ENCODE measurements at places on chromosomes 1 and 21.

DNA sequence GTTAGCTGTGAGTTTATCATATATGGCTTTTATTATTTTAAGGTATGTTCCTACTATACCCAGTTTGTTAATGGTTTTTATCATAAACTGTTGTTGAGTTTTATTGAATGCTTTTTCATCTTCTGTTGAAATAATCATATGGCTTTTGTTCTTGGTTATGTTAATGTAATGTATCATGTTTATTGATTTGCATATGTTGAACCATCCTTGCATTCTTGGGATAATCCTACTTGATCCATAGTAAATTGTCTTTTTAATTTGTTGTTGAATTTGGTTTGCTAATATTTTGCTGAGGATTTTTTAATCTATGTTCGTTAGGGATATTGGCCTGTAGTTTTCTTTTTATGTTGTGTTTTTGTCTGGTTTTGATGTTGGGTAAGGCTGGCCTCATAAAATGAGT, 185.6 kb downstream of the PAPPA2 start:
- no peak for DNase-seq

- DNase-seq = no peak
Observed at GRCh38 chr1:235297579-235297978, 30.4 kb downstream of the ARID4B start.

- no peak for DNase-seq
Observed at GRCh38 chr1:84174051-84174556, 30.0 kb downstream of the PRKACB start.

GRCh38 chr1:213585959-213586586, 401.7 kb upstream of the PROX1 start:
- DNase-seq = no peak

DNA sequence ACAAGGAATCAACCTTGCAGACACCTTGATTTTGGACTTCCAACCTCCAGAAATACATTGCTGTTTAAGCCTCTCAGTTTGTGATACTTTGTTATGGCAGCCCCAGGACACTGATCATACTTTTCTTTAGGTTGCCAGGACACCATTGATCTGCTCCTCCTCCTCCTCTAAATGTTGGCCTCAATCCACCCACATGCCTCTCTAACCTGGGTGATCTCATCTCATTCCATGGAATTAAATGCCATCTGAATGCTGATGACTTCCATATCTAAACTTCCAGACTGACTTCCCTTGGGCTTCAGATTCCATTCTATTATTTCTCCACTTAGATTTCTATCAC, 7.4 kb upstream of the PPP1R15B start:
- DNase-seq = no peak

DNA sequence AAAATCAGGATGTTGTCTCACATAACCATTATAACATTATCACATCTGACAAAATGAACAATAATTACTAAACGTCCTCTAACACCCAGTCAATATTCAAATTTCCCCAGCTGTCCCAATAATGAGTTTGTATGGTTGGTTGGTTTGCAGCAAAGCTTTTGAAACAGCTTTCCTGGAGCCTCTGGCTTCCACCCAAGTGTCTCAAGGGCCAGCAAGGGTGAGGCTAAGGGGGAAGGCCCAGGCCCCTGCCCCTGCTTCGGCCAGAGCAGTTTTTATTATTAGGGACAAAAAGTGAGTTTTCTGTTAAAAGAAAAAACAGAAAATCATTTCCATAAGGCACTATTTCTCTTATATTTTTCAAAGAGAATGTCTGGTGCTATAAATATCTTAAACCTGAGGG, 19.1 kb upstream of the AVPR1B start:
- DNase-seq = peak; percentile 28
